ENCODE measurements at places on chromosomes 6 and 20.

- no peak for DNase-seq
These were observed 86.0 kb downstream of the SLC16A10 start for GRCh38 chr6:111173341-111173740.

- no peak for DNase-seq
These were observed 1.5 kb downstream of the RIOK1 start for GRCh38 chr6:7391151-7391550.

DNA sequence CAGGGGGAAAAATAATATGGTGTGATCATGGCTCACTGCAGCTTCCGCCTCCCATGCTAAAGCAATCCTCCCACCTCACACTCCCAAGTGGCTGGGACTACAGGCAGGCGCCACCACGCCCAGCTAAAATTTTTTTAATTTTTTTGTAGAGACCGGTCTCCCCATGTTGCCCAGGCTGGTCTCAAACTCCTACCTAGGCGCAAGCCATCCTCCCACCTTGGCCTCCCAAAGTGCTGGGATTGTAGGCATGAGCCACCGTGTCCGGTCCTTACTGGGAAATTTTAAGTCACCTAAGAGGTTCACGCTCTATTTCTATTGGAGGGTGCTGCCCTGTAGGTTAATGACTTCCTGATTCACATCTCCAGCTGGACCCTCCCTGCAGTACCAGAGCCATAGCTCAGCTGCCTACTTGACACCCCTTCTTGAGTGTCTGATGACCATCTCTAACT, 626 bp upstream of the CDK5RAP1 start:
- DNase-seq = no peak

- DNase-seq = no peak
These were observed 139.8 kb downstream of the BACH2 start for GRCh38 chr6:90156861-90157260.

DNA sequence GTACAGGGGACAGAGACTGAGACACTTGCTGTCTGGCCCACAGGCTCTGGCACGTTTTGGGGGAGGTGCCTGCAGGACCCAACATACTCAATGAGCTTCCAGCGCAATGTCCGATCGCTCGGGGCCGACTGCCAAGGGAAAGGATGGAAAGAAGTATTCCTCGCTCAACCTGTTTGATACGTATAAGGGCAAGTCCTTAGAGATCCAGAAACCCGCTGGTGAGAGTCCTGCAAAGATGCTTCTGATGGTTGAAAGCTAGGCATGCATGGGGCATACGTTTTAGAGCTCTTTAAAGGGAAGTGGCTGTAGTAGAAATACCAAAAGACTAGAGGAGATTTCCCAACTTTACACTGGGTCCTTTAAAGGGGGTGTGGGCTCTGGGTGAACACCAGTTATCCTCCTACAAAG, 2.2 kb downstream of the PRRC2A start:
- DNase-seq = no peak

GRCh38 chr6:160275511-160276003, 16.9 kb upstream of the SLC22A2 start:
- no peak for DNase-seq

DNA sequence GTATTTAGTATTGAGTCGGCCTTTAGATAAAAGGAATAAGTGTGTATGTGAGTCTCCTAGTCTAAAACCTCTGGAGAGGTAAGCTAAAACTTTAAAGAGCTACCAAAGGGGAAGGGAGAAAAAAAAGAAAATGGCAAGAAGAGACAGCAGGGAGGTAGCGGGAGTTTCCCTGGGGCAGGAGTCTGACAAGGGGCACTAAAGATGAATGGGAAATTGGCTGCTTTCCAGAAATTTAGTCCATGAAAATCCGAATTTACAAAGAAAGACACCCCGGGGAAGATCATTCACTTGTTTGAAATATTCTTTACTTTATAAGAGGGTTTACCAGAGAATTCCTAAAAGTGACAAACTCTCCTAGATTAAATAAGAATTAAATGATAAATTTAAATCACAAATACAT, 19.3 kb downstream of the RMND1 start:
- no peak for DNase-seq

DNA sequence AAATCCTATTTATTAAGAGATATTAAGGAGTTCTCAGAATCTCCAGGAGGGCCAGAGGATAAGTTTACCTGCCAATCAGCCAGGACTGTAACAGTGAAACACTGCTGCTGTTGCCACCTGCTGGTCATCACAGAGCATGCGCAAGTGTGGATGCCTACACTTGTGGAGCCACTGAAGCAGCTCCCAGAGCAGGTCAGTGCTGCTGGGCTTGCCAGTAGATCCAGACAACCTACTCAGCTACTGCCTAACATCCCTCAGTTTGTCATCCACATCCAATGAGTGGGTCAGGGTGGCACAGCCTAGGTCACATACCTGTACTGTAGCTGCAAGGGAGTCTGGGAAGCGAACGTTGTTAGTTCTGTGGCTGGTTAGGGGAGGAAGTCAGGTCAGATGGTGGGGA, 18.3 kb upstream of the NHSL1 start:
- no peak for DNase-seq

DNA sequence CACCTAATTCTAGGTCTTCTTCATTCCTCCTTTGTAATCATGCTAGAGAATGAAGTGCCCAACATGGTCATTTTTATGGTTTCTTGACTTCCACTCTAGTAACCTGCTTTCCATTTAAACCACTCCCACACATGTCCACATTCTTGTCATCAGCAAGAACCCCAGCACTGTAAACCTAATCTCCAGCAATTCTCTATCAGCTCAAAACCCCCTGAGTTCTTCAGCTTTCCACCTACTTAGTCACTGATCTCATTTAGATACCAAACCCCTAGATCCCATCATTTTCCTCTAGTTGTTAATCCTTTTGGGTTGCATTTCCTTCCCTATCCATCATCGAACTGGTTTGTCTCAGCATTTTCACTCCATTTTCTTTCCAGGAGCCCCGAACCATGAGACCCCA, 49.7 kb downstream of the GOPC start:
- no peak for DNase-seq

Data from caudate nucleus (tissue), 63 donors.